ENCODE measurements at places on chromosomes 6 and 20. TPM values are rescaled to one million over a fixed set of nuclear protein-coding genes. Genes with fewer than 3 reads are reported as not detected.

GRCh38 chr20:59214606-59215547 lies 51.3 kb downstream of the ZNF831 start:
- no peak for DNase-seq

- no peak for DNase-seq
These were observed 16.5 kb downstream of the PBOV1 start for GRCh38 chr6:138201836-138202235.

Gene TAAR6
- not detected for total RNA-seq

Gene CNR1
- total RNA-seq, result 0.67 TPM

Gene SCRT2
- not detected for total RNA-seq

Data from heart left ventricle (tissue), 16 donors.